ENCODE measurements at places on chromosomes 11 and 22.

DNA sequence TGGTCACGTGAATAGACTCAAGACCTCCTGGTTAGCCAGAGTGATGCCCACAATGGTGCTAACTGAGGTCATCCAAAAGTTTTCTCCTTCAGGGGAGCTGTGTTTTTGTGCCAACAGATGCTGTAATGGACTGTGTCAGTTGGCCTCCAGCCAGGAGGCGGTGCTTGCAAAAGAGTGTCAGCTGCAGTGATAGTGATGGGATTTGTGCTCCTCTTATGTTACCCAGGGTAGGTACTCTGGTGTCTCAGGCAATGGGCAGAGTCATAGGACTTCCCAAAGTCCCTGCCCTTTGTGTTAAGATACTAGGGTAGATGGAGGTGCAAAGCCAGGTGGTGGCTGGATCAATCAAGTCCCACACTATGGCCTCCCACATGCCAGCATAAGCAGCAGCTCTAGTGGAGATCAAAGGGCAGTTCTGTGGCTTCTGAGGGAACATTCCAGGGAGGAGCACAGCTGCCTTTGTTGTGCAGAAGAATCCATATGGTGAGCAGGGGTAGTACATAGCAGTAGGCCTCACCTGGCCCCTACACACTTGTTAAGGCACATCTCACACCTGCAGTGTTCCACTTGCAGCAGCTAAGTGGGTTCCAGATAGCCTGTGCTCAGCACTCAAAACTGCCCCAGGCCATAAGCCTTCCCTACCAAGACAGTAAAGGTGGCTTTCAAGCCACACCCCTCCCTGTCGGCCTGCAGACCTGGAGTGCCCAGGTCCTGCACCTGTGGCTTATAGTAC lies 9.4 kb upstream of the FANCF start:
- peak; percentile 56 for DNase-seq

DNA sequence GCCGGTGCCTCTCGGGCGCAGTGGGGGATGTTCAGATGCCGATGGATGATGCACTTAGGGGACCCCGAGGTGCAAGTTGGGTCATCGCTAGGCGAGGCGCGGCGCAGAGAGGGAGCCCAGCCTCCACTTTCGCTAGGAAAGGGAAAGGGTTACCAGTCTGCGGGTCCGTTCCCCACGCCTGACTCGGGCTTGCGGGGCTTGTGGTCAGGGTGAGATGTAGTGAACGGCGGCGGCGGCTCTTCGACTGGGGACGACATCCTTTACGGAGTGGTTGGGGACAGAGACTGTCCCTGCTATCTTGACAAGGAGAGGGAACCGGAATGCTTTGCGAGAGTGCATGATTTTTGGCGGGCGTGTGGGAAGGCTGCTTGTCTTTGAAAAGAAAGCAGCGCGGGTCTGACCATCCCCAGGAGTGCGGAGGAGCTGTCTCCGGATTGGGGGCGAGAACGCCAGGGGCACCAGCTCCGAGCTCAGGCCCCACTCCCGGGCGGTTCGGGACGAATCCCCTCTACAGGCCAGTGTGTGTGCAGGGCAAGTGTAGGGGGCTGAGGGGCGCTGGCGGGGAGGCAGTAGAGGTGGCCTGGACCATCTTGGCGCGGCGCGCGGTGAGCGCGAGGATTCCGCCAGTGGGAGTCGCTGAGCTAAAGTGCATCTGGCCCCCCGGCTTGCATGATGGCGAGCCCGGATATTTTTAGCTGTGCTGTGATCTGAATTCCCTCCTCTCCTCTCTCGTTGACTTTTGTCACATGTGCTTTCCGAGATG lies 1.1 kb downstream of the FAT3 start:
- DNase-seq: no peak

DNA sequence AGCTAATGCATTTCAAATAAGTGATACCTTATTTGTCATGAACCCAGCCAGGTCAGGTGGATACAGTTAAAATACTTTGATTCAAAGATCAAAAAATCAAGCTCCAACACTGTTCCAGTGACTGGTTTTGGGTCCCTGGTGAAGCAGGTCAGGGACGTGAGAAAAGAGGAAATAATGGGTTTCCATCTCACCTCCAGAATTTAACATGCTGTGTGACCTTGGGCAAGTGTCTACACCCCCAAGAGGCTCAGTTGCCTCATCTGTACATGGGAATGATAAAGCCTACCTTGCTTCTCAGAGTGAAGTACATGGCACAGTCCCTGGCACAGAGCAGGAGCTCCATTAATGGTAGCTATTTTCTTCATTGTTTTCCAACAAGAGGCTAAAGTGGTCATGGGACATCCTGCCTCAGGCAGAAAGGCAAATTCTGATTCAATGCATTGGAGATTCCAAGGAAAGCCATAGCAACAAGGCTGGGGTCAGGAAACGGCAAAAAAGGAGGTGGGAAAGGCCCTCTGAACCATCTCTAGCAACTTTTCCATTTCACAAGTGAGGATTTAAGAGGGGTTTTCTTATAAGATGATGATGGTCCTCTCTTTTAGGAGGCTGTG lies 108.5 kb downstream of the CSNK2A3 start:
- DNase-seq: no peak

- no peak for DNase-seq
Observed at GRCh38 chr22:50548040-50548920, 2.6 kb downstream of the KLHDC7B start.

- no peak for DNase-seq
Observed at GRCh38 chr22:26912655-26913345, 255.4 kb downstream of the MIAT start.

- no peak for DNase-seq
Observed at GRCh38 chr11:69540118-69541000, 58.9 kb downstream of the LINC01488 start.

Data from NCI-H2171 (cell line).